GM12892 (cell line): ENCODE measurements at places on chromosomes 7 and 10.
A peak's percentile ranks its signal among the peaks of the same experiment; 100 is the strongest.

- no peak for DNase-seq
Observed at GRCh38 chr7:90560730-90561129, 35.4 kb upstream of the CDK14 start.

DNA sequence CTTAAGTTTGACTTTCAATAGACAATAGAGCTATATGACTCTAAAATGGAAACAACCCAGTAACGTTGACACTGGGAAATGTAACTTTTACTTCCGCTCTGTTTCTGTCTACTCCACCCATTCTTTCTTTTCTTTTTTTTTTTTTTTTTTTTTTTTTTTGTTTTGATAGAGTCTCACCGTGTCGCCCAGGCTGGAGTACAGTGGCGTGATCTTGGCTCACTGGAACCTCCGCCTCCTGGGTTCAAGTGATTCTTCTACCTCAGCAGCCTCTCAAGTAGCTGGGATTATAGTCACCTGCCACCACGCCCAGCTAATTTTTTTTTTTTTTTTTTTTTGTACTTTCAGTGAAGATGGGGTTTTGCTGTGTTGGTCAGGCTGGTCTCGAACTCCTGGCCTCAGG lies 13.9 kb downstream of the PRSS2 start:
- DNase-seq, result no peak

- DNase-seq, result no peak
Observed at GRCh38 chr7:155459700-155460461, 2.0 kb downstream of the EN2 start.

GRCh38 chr7:101241015-101241363 lies 3.4 kb upstream of the CLDN15 start:
- no peak for DNase-seq

DNA sequence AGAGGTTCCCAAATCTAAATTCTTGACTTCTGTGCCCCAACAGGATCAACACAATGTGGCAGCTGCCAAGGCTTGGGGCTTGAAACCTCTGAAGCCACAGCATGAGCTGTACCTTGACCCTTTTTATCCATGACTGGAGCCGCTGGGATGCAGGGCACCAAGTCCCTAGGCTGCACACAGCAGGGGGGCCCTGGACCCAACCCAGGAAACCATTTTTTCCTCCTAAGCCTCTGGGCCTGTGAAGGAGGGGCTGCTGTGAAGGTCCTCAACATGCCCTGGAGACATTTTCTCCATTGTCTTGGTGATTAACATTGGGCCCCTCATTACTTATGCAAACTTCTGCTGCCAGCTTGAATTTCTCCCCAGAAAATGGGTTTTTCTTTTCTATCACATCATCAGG lies 72.6 kb downstream of the FOXP2 start:
- no peak for DNase-seq

DNA sequence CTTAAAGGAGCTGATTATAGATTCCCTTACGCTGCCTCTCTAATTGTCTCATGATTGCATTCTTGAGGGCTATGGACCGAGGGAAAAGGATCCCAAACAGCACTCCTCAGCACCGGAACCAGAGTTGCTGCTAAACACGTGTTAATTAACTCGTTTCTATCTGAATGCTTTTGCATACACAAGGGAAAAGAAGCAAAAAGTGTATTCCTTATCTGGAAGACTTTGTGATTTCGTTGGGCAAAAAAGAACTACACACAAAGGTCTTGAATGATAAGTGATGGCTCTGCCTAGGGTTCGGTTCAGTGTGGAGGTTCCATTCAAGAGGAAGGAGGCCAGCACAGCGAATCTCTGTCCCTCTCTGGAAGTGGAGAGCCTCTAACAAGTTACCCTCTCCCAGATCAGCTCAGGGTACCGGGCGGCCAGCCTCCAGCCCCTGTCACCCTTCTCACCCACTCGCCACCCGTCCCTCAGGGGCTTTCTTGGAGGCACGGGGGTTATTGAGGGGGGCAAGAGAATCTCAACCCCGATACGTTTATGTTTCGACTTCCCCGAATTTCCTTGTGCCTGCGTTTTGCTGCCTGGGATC lies 515 bp upstream of the SLC4A2 start:
- DNase-seq, result no peak

- DNase-seq, result no peak
Observed at GRCh38 chr10:93462881-93463280, 19.3 kb downstream of the MYOF start.

DNA sequence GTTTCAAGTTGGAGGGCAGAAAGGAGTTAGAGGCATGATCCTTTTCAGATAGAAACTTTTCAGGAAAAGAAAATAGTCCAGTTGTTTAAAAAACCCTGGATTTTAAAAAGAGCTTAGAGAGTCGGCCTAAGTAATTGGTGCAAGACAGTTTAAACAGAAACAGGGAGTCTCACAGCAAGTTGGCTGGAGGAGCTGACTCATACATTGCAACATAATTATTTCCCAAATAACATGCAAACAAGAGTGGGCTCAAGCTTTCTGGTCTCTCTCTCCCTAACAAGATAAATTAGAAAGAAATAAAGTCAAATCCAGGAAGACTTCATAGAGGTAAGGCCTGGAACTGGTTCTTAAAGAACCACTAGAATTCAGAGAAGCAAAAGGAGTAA lies 100.3 kb upstream of the AGBL3 start:
- no peak for DNase-seq

DNA sequence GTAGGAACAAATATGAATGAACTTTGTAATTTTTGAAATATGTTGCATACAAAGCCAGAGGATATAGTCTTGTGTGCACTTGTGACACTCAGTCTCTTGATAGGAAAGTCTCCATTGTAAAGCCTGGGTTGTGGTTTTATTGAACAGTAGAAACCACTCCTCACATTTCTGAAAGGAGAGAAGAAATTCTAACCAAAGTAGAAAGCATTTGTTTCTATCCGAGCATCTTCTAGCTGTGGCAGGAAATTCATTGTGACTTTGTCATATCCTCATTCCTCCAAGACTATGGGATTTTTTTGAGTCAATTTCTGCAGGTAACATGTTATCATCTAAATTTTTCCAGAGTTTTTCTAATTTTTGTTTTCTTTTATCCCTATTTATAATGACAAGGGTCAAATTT lies 55.5 kb upstream of the NCF1 start:
- no peak for DNase-seq

DNA sequence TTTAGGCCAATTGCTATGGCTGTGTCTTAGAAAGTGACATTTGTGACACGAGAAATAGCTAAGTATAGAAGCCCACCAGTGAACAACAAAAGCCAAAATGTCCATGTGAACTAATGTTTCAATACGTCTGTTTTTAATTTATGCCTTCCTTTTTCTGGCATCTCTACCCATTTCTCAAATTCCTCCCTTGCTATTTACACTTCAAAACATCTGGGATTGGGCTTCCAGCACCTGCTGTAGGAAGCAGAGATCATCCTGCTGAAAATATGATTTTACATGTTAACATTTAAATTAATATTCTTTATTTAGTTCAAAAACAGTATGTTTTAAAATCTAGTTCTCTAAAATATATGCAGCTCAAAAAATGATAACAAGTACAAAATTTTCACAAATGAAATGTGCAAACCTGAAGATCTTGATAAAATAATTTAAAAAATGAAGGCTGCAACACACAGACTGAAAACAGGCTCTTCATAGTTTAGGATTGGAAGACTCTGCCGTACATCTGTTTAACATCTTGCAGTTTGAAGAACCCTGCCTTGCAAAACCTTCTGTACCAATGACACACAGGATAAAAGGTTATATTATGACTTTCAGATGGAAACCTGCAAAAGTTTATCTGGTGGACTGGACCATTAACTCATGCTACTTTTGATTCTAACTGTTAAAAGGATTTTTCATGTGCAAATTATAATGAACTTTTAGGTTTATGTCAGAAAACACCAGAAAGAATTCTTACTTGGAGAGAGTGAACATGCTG lies 408.4 kb downstream of the SUGCT start:
- no peak for DNase-seq

- DNase-seq, result no peak
Observed at GRCh38 chr7:23020742-23021401, 6.9 kb upstream of the HYCC1 start.

DNA sequence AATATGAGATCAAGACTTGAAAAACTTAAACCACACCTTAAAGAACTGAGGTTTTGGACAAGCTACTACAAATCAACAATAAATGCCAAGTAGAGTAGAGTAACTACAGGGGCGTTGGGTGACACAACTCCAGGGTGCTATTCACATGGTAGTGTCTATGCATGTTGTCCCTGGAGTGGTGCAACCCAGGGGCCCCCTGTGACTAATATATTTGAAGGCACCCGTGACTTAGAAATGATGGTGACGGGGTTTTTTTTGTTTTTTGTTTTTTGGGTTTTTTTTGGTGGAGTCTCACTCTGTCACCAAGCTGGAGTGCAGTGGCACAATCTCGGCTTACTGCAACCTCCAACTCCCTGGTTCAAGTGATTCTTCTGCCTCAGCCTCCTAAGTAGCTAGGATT lies 106.9 kb downstream of the FAM107B start:
- DNase-seq, result no peak

- DNase-seq, result peak; percentile 73
Observed at GRCh38 chr10:123135415-123136141, at the start of gene HMX3. Gene HMX3 (plus strand): TSS chr10:123135970. CDS start chr10:123136051, 81 bp downstream.

GRCh38 chr7:28773423-28774145 lies 184.5 kb downstream of the TRIL start:
- no peak for DNase-seq

DNA sequence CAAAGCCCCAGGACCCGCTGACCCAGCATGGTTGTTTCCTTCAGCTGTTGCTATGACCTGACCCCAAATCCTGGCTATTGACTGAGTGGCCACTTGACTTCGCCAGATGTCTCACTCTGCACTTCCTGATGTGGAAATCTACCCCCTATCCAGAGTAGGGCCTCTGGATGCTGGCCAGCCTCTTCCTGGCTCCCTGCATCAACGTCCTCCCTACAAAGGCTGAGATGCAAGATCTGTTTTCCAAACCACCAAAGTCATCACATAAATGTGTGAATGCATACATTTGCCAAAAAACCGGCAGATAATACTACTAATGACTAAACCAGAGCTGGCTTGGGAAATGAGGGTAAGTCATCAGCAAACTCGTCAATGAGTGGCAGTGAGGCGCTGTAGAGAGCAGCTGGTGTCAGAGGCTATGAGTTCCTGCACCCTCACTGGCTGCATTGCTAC lies 70.4 kb downstream of the PYROXD2 start:
- no peak for DNase-seq

DNA sequence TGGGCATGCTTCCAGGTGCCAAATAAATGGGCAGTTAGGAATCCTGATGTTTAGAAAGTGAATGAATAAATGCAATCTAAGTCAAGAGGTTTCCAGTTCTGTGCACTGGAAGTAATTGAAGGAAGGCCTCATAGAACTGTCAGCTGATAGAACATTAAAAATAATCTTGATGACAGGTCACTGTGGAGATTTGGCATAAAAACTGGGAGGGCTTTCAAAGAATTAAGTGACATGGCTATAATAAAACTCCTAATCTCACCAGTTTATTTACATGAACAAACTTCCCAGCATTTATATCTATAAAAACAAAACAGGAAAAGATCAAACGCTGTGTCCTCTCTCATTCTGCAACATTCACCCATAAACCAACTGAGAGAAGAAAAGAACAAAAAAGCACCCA lies 170.5 kb downstream of the SLIT1 start:
- no peak for DNase-seq

DNA sequence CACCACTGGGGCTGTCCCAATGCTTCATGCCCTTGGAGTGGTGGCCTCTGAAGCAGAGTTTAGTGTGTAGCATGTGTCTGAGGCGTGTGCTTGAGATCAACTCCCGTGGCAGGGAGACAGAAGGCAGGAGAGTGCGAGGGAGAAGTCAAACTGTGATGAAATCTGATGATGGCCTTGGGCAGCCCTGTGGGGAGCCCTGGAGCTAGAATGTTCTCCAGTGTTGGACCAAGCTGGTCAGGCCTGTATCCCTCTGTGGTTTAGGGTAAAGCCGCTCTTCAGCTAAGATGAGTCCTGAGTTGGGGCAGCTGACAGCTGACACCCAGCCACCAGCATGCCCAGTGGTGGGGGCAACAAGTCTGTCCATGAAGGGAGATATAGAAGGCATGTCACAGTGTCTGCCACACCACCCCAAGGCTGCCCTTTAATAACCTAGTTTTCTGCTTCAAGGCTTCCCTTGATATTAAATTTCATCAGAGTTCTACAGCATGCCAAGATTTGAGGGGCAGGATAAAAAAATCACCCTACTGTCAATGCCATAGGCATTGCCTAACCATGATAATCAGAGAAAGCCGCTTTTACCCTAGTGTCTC lies 170.5 kb upstream of the SVIL start:
- no peak for DNase-seq

- DNase-seq, result no peak
Observed at GRCh38 chr10:81909453-81909852, 34.5 kb downstream of the NRG3 start.

- DNase-seq, result no peak
Observed at GRCh38 chr7:75531359-75531821, 39.3 kb downstream of the SPDYE5 start.

DNA sequence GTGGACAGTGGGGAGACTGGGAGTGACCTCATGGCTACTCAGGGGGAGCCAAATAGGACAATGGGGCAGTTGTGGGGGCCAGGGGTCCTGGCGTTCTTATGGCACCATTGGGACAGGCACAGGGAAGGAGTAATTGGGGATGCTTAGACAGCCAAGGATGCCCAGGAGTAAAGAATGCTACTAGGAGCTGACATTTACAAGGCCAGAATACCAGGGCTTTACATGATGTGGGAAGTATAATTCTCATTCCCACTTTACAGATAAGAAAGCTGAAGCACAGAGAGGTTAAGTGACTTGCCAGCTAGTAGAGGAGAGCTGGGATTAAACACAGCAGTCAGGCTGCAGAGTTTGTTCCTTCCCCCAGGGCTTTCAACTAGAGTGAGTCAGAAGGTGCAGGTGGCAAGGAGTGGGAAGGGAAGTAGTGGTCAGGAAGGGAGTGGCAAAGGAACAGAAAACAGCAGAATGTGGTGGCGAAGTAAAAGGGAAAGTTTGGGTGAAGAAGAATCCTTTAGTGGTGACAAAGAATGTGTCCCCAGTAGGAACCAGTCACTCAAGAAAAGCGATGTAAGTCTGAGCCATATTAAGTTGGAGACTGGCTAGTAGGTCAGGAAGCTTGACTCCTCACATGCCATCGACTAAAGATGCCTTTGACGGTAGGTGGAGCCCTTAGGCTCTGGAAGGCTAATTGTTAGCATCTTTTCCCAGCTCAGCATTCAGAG lies 32.8 kb downstream of the CPVL start:
- no peak for DNase-seq

GRCh38 chr10:67553254-67553653 lies 142.7 kb downstream of the CTNNA3 start:
- no peak for DNase-seq

DNA sequence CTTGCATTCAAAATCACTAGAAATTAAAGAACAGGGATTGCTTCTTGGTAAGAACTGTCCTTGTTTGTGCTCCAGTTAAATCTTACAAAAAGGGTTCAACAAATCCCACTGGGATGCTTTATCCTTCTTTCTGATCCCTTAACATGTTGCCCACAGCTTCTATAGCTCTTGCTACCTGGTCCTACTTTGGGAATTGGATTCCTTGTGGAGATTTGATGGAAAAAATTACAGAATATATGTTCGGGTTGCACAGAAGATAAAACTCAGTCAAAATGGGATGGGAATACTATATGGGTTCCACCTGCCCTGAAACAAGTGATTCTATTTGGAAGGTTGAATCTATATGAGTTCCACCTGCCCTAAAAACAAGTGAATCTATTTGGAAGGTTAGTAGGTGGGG lies at the start of gene OR2A25:
Gene OR2A25 (plus strand): TSS at position 301 of the 400 bp plus-strand sequence. CDS start 4,409 bp downstream, outside the sequence.
- no peak for DNase-seq

GRCh38 chr7:45884136-45884535 lies 4.2 kb upstream of the IGFBP1 start:
- DNase-seq, result no peak
